Upper lobe of right lung (tissue), 1 donor: ENCODE measurements at places on chromosomes 4 and X. TPM values are rescaled to one million over a fixed set of nuclear protein-coding genes. Genes with fewer than 3 reads are reported as not detected.

GRCh38 chr4:152014280-152014679 is 253.5 kb upstream of the GATB start:
- no peak overlapping the region for H3K4me3 ChIP-seq
- DNase-seq, result no peak
- no peaks in the 10 kb centered on the region for H3K4me1 ChIP-seq
- H3K36me3 ChIP-seq, result no peaks in the 10 kb centered on the region
- no peak overlapping the region for H3K27ac ChIP-seq

DNA sequence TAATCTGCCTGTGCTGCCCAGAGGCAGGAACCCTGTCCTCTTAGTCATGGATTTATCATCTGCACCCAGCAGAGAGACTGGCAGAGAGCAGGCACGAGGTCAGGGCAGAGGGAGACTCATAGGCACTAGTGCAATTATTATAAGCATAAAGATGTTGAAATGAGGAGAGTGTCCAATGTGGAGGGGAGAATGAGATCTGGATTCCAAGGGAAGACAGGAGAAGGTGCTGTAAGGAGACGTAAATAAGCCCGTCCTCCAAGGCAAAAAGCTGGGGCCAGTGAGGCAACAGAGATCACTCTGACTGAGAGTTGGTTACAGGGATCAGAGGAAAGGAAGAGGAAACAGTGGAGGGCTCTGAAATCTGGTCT is 406.2 kb downstream of the MAPK10 start:
- DNase-seq, result no peak
- H3K27me3 ChIP-seq, result no peaks in the 10 kb centered on the region
- H3K4me3 ChIP-seq, result no peak overlapping the region
- no peak overlapping the region for H3K27ac ChIP-seq
- H3K36me3 ChIP-seq, result no peaks in the 10 kb centered on the region

GRCh38 chr4:168451744-168452390 is 28.4 kb downstream of the DDX60L start:
- H3K4me1 ChIP-seq, result no peaks in the 10 kb centered on the region
- H3K4me3 ChIP-seq, result no peak overlapping the region
- no peaks in the 10 kb centered on the region for H3K27me3 ChIP-seq
- no peak overlapping the region for H3K27ac ChIP-seq
- peaks cover 35% of the 10 kb centered on the region for H3K36me3 ChIP-seq

DNA sequence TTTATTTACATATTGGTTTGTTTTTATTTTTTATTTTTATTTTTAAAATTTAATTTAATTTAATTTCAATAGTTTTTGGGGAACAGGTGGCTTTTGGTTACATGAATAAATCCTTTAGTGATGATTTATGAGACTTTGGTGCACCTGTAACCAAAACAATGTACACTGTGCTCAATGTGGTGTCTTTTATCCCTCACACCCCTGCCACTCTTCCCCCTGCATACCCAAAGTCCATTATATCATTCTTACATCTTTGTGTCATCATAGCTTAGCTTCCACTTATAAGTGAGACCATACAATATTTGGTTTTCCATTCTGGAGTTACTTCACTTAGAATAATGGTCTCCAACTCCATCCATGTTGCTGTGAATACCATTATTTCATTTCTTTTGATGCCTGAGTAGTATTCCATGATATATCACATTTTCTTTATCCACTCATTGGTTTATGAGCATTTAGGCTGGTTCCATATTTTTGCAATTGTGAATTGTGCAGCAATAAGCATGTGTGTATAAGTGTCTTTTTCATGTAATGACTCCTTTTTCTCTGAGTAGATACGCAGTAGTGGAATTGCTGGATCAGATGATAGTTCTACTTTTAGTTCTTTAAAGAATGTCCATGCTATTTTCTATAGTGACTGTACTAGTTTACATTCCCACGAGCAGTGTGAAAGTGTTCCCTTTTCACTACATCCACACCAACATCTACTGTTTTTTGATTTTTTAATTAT is 157.1 kb downstream of the CPXCR1 start:
- H3K36me3 ChIP-seq, result no peaks in the 10 kb centered on the region
- H3K4me1 ChIP-seq, result no peaks in the 10 kb centered on the region
- no peak overlapping the region for H3K4me3 ChIP-seq
- no peak for DNase-seq
- no peaks in the 10 kb centered on the region for H3K27me3 ChIP-seq

GRCh38 chr4:123092586-123092985 is 170.2 kb upstream of the NUDT6 start:
- H3K27me3 ChIP-seq, result no peaks in the 10 kb centered on the region
- H3K4me3 ChIP-seq, result no peak overlapping the region
- DNase-seq, result no peak

DNA sequence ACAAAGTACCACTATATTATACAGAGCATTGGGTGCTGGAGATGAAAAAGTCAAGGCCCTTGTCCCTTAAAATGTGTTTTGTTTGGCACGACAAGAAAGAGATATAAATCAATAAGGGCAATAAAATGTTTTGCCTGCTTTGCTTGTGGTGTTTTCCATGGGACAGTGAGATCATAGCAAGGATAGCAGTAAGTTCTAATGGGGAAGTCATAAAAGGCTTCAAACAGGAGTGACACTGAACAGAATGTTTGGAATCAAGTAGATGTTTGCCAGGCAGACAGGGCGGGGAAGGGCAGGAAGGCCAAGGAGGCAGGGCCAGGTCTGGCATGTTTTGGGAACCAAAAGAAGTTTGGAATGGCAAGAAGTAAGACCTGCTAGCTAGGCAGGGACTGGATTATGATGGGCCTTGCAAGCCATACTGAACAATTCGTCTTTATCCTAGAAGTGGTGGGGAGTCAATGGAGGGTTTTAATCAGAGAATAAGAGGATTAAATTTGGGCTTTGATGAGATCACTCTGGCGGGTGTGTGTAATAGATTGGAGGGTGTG is 16.4 kb downstream of the FGF2 start:
- H3K4me1 ChIP-seq, result no peaks in the 10 kb centered on the region
- DNase-seq, result no peak
- H3K27ac ChIP-seq, result no peak overlapping the region
- H3K36me3 ChIP-seq, result no peaks in the 10 kb centered on the region
- H3K4me3 ChIP-seq, result no peak overlapping the region

GRCh38 chr4:183493246-183493645 is 11.6 kb upstream of the ING2 start:
- H3K4me1 ChIP-seq, result no peaks in the 10 kb centered on the region
- H3K36me3 ChIP-seq, result no peaks in the 10 kb centered on the region
- no peak for DNase-seq
- H3K4me3 ChIP-seq, result no peak overlapping the region

GRCh38 chr4:2898001-2898400 is 54.4 kb downstream of the ADD1 start:
- no peak for DNase-seq
- peaks cover 88% of the 10 kb centered on the region for H3K36me3 ChIP-seq
- H3K4me1 ChIP-seq, result no peaks in the 10 kb centered on the region
- no peak overlapping the region for H3K27ac ChIP-seq
- H3K27me3 ChIP-seq, result no peaks in the 10 kb centered on the region

DNA sequence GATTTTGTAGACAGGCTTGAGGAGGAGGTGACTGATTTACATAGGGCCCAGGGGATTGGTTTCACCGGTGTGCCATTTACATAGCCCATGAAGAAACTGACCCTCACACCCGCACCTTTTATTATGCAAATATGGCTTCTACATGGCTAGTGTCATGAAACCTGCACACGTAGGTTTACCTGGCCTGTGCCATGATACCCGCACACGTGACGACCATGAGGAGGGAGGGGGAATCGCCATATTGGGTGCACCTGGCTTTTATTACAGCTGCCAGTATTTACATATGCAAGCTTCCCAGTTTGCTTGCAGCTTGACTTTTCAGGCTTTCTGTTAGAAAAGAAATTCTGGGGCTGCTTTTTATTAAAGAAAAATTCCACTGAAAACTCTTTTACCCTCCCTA is 359.7 kb downstream of the ADAM29 start:
- H3K4me3 ChIP-seq, result no peak overlapping the region
- no peak for DNase-seq
- H3K27ac ChIP-seq, result no peak overlapping the region
- no peaks in the 10 kb centered on the region for H3K4me1 ChIP-seq
- no peaks in the 10 kb centered on the region for H3K27me3 ChIP-seq

DNA sequence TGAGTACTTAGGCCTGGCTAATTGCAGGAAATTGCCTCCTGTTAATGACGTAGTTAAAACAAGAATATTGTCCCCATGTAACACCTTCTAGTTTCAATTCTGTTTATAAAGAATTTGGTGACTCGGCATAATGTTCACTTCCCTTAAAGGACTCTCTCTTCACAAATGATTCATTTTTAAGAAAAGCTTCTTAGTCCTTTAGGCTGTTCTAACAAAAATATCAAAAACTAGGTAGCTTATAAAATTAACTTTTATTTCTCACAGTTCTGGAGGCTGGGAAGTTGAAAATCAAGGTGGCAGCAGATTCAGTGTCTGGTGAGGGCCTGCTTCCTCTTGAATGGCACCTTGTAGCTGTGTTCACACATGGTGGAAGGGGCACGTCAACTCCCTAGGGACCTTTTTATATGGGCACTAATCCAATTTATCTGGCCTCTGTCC is 23.8 kb downstream of the COL25A1 start:
- no peak overlapping the region for H3K4me3 ChIP-seq
- no peak for DNase-seq
- no peak overlapping the region for H3K27ac ChIP-seq
- H3K27me3 ChIP-seq, result no peaks in the 10 kb centered on the region
- H3K4me1 ChIP-seq, result no peaks in the 10 kb centered on the region
- H3K36me3 ChIP-seq, result no peaks in the 10 kb centered on the region

- no peak overlapping the region for H3K4me3 ChIP-seq
- DNase-seq, result no peak
- no peak overlapping the region for H3K27ac ChIP-seq
- no peaks in the 10 kb centered on the region for H3K27me3 ChIP-seq
- H3K4me1 ChIP-seq, result no peaks in the 10 kb centered on the region
These were observed 6.4 kb downstream of the USP11 start for GRCh38 chrX:47239199-47239598.

- H3K27me3 ChIP-seq, result no peaks in the 10 kb centered on the region
- H3K4me3 ChIP-seq, result no peak overlapping the region
- peak overlapping the region; percentile 38 for H3K27ac ChIP-seq
- no peaks in the 10 kb centered on the region for H3K36me3 ChIP-seq
- peaks cover 49% of the 10 kb centered on the region for H3K4me1 ChIP-seq
- no peak for DNase-seq
These were observed 11.3 kb downstream of the APBB2 start for GRCh38 chr4:41202820-41203568.

DNA sequence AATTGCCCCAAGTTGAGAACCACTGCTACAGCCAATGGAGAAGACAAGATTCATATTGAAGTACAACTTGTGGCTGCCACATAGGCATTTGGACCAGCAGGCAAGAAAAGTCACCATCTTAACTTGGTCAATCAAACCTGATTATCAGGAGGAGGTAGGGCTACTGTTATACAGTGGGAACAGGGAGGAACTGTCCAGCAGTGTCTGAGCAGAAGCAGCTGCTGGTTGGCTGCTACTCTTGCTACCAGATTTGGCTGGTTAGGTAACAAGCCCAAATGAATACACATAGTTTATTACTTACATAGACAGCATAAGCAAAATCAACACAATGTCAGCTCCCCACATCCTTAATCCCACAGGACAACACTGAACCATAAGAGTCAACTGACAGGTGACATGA is 39.4 kb downstream of the ATP1B4 start:
- no peaks in the 10 kb centered on the region for H3K36me3 ChIP-seq
- H3K27ac ChIP-seq, result no peak overlapping the region
- H3K4me1 ChIP-seq, result no peaks in the 10 kb centered on the region
- no peaks in the 10 kb centered on the region for H3K27me3 ChIP-seq
- DNase-seq, result no peak
- H3K4me3 ChIP-seq, result no peak overlapping the region

DNA sequence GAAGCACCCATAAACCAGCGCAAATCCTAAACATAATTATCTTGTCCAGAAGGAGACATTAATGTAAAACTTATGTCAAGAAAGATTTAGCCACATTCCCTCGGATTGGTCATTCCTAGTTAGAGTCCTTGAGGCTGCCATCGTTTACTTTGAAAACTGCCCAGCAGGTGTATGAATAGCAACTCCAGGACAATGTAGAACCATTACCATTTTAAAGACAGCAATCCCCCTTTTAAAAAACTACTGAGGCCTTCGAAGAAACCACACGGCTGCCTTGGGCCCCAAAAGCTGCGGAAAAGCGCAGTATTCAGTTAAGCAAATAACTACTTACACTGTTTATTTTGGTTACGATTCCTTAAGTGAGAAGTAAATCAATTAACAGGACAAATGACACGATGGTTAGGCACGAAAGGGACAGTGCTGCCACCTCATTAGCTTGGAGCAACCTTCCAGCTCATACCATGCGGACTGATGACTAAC is 822 bp upstream of the SGMS2 start:
- peak overlapping the region; percentile 94 for H3K27ac ChIP-seq
- no peak for DNase-seq
- H3K27me3 ChIP-seq, result no peaks in the 10 kb centered on the region
- peaks cover 18% of the 10 kb centered on the region for H3K4me1 ChIP-seq

- no peaks in the 10 kb centered on the region for H3K27me3 ChIP-seq
- H3K4me3 ChIP-seq, result no peak overlapping the region
- no peaks in the 10 kb centered on the region for H3K36me3 ChIP-seq
These were observed 205.9 kb downstream of the AASDH start for GRCh38 chr4:56181140-56181953.

DNA sequence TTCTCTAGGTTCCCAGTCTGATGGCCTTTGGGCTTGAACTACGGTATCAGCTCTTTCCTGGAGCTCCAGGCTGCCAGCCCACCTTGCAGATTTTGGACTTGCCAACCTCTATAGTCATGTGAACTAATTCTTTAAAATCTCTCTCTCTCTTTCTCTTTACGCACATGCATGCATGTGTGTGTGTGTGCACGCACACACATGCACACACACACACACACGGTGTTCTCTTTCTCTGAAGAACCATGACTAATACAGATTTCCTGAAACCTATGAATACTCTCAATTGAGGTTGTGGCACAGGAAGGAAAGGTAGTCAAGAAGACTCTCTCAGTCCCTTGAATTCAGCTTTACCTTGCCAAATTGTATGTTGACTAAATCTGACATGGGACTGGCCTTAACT is 6.2 kb upstream of the ZCCHC13 start:
- no peak overlapping the region for H3K4me3 ChIP-seq
- H3K27ac ChIP-seq, result no peak overlapping the region
- DNase-seq, result no peak
- H3K36me3 ChIP-seq, result no peaks in the 10 kb centered on the region
- H3K27me3 ChIP-seq, result no peaks in the 10 kb centered on the region
- no peaks in the 10 kb centered on the region for H3K4me1 ChIP-seq

DCAF12L2 gene
- total RNA-seq, result not detected

HELQ gene
- total RNA-seq, result 16.9 TPM

ASB5 gene
- total RNA-seq, result not detected

ATP8A1 gene
- 79.3 TPM for total RNA-seq

STATH gene
- total RNA-seq, result not detected

TMEM154 gene
- total RNA-seq, result 12.7 TPM

S100P gene
- total RNA-seq, result 3.6 TPM

LNX1 gene
- 6.0 TPM for total RNA-seq

CYLC1 gene
- not detected for total RNA-seq

IBSP gene
- not detected for total RNA-seq

CAPN6 gene
- 0.43 TPM for total RNA-seq

HMGN5 gene
- total RNA-seq, result 1.8 TPM
